NCI-H1436 treated with DMSO at 0.1 percent for 48 hours (cell line): ENCODE measurements at places on chromosomes 12 and 14.

DNA sequence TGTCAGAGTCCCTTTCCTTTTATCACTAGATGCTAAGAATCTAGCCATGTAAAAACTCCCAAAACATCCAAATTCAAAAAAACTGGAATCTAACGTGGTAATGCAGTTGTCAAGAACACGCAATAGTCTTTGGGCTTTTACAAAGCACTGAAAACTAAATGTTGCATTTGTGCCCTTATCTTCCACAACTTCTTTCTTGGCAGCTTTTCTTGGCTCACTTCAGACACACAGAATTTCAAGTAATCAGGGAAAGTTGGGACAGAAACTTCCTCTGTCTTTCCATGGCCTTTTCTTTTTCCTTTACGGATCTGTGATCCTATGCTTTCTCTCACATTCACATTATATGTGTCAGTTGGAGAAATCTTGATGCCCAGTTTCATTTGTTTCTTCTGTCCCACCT, 136.0 kb downstream of the CRADD start:
- DNase-seq = no peak

GRCh38 chr14:34180869-34181268, 230.0 kb upstream of the EGLN3 start:
- DNase-seq = no peak

- DNase-seq = no peak
These were observed 6.4 kb downstream of the CSRP2 start for GRCh38 chr12:76872415-76872814.

- DNase-seq = no peak
These were observed 128.4 kb downstream of the METTL25 start for GRCh38 chr12:82486524-82487235.

DNA sequence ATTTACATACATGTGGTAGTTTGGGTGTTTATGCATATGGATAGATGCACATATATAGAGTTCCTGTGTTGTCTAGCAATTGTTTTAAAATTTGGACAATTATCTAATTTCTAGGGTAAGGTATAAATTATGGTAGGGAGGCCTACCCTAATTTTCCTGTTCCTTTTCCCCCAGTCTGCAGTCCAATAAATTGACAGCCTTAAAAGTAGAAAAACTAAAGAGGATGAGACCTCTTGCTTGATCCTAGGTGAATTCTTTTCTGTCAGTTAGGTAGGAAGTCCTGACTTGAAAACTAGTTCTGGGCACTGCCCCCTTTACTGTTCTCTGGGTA, 2.1 kb upstream of the CDKN1B start:
- DNase-seq = no peak

DNA sequence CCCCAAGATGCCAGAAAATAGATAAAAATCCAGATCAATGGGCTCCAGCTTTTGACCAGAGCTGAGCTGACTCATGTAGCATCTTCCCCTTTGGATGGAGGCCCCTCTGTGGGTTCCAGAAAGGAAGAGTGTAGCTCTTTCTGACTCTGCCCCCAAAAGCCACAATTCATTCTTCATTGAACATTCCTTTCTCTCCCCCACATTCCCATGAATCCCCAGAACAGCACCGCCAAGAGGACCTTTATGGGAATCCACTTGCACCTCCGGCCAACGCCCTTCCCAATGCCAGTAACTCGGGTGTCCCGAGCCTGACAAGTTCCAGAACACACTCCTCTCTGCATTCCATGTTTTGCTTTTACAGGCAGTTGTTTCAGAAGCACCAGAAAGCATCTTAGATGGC, 210.6 kb upstream of the DIO3 start:
- no peak for DNase-seq

- DNase-seq = no peak
These were observed 67.5 kb downstream of the DNAH10 start for GRCh38 chr12:123829561-123829960.

- DNase-seq = no peak
These were observed 99.8 kb upstream of the DIO2 start for GRCh38 chr14:80310938-80311750.

DNA sequence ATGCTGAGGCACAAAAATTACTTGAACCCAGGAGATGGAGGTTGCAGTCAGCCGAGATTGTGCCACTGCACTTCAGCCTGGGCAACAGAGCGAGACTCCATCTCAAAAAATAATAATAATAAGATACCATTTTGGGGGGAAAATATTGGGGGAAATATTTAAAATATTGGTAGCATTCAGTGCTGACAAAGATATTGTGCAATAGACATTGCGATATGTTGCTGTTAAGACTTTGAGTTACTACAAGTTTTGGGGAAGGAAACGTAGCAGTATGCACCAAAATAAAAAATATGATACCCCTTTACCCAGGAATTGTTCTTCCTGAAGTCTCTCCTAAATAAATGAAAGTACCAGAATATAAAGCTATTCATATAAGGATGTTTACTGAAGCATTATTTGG, 37.7 kb upstream of the MYBPC1 start:
- no peak for DNase-seq

- no peak for DNase-seq
These were observed 80.0 kb downstream of the IFNG-AS1 start for GRCh38 chr12:68069275-68069674.

DNA sequence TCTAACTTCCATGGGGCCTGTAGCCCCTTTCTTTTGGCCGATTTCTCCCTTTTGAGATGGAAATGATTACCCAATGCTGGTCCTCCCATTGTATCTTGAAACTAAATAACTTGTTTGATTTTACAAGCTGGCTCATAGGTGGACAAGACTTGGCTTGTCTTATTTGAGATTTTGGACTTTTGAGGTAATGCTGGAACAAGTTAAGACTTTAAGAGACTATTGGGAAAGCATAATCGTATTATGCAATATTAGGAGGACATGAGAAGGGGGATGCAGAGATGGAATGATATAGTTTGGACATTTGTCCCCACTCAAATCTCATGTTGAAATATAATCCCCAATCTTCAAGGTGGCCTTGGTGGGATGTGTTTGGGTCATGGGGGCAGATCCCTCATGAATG, 49.2 kb upstream of the LYZ start:
- no peak for DNase-seq

- DNase-seq = no peak
These were observed 343.0 kb downstream of the BMP4 start for GRCh38 chr14:53613404-53614253.

- no peak for DNase-seq
These were observed at the start of gene DEGS2 for GRCh38 chr14:100159094-100159864. DEGS2 (minus strand) TSS chr14:100159645; CDS start chr14:100159587, 58 bp downstream.

GRCh38 chr12:85156569-85156968, 120.4 kb downstream of the LRRIQ1 start:
- DNase-seq = no peak

GRCh38 chr12:107574691-107575090, 110.9 kb upstream of the PWP1 start:
- no peak for DNase-seq

- DNase-seq = no peak
These were observed 2.0 kb upstream of the ANG start for GRCh38 chr14:20686386-20687143.

DNA sequence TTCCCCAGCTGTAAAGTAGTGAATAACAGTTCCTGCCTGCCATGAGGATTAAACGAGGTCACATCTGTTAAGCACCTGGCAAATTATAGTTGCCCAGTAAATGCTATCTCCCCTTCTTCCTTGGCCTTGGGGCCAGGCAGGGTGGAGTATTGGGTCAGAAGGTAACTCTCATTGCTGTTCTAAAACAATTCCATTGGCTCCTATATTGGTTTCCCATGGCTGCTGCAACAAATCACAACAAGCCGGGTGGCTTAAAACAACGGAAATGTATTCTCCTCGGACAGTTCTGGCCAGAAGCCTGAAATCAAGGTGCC, 31.9 kb downstream of the MMAB start:
- no peak for DNase-seq

- no peak for DNase-seq
These were observed 20.3 kb upstream of the SYCP3 start for GRCh38 chr12:101759396-101760047.

DNA sequence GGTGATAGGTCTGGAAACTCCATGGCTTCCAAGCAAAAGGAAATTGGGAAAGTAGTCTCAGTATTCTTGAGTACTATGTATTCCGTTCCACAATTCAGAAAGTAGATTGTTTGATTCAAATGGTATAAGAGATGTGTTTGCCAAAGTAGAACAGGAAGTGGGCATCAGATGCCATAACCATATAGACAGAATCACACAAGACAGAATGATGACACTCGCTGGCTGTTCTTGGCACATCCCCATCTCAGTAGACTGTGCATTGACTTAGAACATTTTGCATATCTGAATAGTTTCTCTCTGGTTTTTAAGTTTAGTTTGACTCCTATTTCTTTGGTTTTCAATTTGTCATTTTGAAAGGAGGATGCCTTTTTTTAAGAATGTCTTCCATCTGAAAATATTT, 221.1 kb upstream of the RGS6 start:
- DNase-seq = no peak

- no peak for DNase-seq
These were observed 23.6 kb upstream of the ADAM20 start for GRCh38 chr14:70558356-70558755.

GRCh38 chr12:20360407-20360806, 7.9 kb upstream of the PDE3A start:
- DNase-seq = no peak

DNA sequence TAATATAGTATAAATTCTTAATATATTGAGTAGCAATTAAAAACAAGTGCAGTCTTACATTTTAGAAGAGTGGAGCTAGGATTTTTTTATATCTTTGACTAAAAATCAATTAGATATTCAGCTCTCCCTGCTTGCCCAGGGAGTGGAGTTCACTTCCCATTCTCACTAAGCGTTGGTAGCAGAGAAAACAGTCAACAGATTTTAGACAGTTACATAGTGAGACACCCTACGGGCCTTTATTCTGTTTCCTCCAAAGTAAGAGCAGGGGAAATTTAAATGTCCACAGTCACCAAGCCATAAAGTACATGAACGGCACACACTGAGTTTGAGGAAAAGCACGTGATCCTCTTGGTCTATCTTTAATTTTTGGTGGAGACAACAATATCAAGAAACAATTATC, 131.6 kb upstream of the PLEKHG7 start:
- DNase-seq = no peak

DNA sequence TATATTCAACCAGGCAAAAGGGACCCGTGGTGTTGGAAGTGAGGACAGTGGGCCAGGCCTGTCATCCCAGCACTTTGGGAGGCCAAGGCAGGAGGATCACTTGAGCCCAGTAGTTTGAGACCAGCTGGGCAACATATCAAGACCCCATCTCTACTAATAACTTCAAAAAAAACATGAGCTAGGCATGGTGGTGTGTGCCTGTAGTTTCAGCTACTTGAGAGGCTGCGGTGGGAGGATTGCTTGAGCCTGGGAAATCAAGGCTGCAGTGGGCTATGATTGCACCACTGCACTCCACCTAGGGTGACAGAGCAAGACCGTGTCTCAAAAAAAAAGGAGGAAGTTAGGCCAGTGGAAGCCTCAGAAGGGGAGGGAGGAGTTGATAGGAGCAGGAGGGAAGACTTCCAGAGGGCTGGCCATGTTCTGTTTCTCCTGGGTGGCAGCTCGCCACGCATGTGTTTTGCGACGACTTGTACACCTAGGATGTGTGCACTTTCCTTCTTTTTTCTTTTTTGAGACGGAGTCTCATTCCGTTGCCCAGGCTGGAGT, 10.1 kb downstream of the SLC25A29 start:
- DNase-seq = no peak

DNA sequence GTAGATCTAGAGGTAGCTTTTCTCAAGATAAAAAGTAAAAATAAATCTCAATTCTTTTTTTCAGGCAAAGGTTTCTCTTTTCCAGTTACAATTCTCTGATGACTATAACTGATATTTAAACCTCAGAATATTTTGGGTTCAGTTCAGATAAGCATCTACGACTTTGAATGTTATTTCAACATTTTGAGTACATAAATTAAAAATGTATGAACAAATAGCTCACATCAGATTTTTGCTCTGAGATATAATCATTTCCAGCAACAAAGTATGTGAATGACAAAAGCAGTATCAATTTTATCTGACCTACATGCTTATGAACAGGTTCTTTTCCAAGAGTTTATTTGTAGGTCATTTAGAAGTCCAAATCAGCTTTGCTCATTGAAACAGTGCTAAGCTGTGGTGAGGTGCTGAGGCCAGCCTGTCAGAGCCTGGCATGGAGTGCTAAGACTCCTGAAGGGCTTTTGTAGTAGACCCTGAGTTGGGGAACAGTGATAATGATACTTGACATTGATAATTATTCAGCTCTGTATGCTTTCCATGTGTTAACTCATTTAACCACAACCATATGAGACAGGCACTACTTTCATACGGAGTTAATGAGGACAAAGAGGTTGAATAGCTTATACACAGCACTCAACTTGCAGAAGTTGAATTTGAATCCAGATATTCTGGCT, 205.0 kb upstream of the DCN start:
- no peak for DNase-seq

DNA sequence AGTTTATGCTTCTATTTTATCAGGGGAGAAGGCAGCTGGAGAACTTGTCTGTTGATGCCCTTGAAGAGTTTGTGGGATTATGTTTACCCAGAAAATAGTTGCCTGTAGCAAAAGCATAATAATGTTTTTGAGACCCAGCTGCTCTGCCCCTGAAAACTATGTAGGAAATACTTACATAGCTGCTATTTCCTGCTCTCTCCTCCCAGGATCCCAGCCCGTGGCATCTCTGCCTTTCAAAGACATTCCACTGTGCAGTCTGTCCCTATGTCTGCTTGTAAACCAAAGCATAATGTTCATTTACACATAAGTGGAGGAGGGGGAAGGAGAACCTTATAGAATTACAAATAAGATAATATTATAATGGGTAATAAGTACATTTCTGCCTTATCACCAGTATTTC, 198.7 kb downstream of the SYT1 start:
- no peak for DNase-seq
